Activated CD8-positive, alpha-beta memory T cell treated with anti-CD3 and anti-CD28 coated beads for 4 hours (primary cell): ENCODE measurements at places on chromosomes 12 and 14.

DNA sequence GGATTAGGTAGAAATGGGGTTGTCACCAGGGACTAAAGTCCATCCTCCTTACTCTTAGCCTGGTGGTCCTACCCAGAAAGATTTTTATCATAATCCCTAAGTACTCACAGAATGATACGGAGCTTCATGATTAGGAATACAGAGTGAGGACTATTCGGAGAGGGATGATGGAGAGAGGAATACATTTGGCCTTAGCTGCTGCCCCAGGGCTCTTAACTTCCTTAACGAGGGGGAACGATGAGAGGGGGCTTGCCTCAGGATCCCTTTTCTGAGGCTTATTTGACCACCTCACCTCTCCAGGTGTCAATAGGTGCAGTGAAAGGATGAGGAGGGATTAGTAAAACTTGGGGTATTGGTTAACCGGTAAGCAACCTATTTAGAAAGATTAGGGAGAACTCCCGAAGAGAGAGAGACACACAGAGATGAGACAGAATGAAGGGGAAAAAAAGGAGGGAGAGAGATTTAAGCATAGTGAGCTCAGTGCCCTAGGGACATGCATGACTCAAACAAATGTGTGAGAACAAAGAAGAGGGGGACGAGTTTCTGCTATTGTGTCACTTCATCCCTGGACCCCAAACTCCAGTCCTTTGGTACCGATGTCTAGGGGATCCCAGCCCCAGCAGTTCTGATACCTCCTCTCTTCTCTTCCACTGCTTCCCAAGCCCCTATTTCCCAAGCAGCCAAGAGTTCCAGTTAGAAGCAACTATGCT is 1.1 kb downstream of the NFE2 start:
- no peak for DNase-seq

GRCh38 chr12:121116318-121117225 is 16.1 kb upstream of the P2RX7 start:
- DNase-seq = no peak

DNA sequence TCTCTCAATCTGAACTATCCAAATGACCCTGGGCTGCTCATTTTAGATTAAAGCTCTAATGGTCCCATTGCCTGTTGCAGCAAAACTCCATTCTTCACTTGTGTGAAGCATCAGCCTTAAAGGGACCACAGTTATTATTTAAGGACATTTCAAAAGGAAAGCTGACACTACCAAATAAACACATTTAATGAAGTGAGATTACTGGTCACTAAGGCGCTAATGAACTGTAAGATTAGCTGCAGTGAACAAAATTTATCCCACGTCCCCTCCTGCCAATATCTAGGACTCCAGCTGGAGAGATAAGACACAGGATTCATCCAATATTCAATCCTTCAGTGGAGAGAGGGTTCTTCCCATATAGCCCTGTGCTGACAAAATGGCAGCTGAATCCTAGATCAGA is 1029.2 kb upstream of the SEL1L start:
- DNase-seq = no peak

GRCh38 chr12:40874868-40875267 is 182.6 kb downstream of the CNTN1 start:
- DNase-seq = no peak

DNA sequence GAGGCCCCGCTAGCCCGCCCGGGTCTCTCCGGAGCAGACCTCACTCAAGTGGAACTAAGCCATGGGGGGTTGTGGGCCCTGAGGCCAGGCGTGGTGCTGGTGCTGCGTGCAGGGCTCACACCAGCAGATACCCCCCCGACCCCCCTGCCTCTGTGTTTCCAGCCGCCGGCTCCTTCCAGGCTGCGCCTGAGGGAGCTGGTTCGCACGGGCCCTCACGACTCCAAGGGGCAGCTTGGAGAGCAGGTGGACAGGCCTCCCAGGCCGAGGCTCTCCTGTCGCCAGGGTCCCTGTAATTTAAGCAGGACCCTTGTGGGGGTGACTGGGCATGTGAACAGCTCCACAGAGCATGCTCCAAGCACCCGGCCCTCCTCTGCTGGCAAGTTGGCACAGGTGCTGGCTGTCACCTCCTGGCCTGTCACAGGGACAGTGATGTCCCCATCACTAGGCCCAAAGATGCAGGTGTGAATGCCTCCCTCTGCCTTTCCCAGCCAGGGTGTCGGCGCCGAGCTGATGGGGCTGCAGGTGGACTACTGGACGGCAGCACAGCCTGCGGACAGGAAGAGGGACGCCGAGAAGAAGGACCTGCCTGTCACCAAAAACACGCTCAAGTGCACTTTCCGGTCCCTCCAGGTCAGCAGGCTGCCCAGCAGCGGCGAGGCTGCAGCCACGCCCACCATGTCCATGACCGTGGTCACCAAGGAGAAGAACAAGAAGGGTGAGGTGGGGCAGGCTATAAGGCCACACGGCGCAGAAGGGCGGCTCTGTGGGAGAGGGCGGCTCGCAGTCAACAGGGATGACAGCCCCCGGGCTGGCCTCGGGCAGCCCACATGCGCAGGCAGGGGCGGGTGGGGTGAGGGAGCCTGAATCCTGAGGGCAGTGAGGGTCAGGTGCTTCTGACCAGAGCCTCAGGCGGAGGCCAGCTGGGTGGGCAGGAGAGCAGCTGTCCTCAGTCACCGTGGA is 5.9 kb upstream of the TEX22 start:
- DNase-seq = no peak

- no peak for DNase-seq
These were observed 169.2 kb upstream of the HMGA2 start for GRCh38 chr12:65655074-65655493.

GRCh38 chr12:88546853-88547252 is 33.4 kb downstream of the KITLG start:
- DNase-seq = no peak

GRCh38 chr12:86669010-86669409 is 412.8 kb upstream of the MGAT4C start:
- no peak for DNase-seq

DNA sequence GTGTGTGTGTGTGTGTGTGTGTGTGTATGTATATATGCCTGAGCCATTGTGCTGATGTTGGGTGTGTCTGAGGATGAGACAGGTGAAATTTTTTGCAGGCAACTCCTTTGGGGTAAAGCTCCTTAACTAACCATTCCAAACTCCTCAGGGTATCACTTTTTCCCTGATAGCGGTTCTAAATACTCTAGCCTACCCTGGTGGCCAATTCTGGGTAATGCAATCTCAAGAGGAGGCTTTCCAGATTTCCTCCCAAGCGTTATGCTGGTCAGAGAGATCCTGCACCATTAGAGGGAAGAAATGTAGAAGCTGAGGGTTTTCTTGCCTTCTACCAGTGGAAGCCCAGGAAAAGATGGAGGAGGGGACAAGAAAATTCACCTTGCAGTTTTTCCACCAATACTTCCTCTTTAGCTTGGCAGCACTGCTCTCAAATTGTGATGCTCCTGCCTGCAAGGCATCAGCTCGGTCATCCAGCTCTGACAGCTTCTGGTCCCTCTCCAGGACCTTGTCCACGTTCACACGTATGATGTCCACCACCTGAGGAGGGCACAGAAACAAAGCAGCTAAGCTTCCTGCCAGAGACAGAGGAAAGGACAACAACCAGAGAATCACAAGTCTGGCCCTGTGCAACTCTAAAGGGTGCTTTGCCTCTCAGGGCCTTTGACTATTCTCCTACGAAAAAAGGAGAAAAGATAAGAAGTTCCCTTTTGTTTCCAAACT is 4.9 kb downstream of the VAMP1 start:
- no peak for DNase-seq

- DNase-seq = no peak
These were observed 69.9 kb upstream of the CNTN1 start for GRCh38 chr12:40622246-40622838.
